ENCODE measurements at places on chromosomes 11 and 22.

DNA sequence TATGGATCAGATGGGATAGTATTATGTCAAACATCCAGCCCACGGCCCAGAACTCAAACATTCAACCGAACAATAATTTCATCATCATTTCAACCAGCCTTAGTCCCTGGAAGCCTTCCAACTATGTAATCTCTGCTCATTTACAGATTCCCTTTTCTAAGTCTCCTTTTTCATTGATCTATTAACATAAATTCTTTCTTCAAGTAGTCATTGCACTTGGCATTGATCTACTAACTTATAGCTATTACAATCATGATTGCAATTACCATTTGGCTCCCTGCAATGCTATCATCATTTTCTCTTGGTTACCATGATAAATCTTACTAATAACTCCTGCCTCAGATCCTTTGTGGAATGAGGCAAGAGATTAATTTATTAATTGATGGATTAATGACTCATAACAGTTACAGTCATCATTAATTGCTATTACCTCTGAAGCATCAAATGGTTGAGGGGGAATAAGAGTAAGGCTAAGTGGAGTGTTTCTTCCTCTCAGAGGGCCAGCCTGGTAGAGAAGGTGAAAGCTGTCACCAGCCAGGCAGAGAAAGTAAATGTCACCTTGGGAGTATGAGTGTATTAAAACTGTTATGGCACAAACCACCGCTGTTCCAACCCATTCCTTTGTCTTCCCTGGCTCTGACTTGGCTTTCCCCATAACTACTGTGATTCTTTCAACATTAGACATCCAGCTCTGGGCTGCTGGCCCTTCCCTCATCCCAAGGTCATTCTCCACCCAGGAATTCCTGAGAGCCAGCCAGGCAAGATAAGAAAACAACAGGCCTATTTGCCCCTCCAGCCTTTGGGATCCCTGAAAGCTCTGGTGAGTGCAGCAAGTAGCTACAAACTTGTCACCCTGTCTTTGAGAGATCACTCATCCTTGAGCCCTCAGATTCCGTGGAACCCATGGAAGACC lies 174.7 kb downstream of the RRAS2 start:
- DNase-seq = no peak

DNA sequence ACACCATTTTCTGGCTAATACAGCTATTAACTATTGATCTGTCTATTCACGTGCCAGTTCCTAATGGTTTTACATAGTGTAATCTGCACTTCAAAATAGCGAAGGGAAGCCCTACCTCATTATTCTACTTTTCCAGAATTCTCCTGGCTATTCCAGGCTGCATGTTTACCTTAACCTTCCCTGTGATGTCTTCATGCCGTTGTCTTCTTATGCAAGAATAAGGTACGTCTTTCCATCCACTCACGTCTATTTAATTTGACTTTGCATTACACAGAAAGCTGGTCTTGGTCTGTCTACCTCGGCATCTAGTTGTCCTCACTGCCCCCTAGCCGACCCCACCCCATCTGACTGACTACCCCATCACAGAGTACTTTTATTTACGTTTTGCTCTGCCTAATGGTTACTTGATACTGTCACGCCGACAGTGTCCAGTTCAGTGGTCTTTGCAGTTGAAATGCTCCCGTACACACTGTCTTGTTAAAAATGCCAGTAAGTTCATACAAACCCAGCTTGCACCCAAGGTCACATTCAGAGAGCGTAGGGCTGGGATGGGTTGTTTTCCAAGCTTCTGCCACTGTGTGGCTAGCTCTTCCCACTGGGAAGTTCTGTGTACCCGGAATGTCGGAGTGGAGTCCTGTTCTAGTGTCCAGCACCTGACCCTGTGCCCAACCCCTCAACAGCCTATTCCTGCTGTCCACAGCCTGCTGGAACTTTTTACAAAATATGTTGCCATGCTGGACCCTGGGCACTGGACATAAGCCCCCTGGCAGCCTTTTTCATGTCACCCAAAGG lies 15.0 kb downstream of the NEAT1 start:
- no peak for DNase-seq

- no peak for DNase-seq
These were observed 32.1 kb upstream of the TENM4 start for GRCh38 chr11:79472819-79473529.

- DNase-seq = no peak
These were observed 193.1 kb upstream of the PITPNB start for GRCh38 chr22:28112190-28112544.

- no peak for DNase-seq
These were observed 1.1 kb downstream of the EWSR1 start for GRCh38 chr22:29269230-29269604.

DNA sequence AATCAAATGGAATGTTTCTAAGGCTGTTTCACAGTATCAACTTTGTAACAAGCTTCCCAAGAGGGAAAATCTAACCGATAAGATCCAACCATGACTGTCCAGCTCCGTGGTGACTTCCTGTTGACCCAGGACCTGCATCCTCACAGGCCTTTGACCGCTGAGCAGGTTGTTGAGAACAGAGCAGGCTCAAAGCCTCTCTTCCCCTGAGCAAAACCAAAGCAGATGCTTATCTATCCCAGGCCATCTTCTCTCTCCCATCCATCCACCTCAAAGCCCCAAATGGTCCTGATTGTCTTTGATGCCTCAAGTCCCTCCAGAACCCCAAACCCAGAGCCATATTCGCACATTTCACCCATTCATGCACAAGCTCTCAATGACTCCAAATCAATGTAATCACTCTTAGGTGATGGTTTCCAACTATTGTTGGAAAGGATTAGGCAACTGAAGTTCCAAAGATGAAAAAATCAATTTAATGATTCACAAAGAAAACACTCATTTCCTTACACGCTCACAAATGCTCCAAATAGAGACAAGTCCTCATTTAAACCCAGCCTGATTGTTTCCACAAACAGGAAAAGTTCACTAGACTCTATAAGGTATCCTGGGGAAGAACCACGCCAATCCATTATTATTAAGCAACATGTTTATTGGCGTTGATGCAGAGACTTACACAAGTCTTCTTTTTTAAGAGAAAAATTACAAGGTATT lies 48.7 kb downstream of the C11orf58 start:
- no peak for DNase-seq

DNA sequence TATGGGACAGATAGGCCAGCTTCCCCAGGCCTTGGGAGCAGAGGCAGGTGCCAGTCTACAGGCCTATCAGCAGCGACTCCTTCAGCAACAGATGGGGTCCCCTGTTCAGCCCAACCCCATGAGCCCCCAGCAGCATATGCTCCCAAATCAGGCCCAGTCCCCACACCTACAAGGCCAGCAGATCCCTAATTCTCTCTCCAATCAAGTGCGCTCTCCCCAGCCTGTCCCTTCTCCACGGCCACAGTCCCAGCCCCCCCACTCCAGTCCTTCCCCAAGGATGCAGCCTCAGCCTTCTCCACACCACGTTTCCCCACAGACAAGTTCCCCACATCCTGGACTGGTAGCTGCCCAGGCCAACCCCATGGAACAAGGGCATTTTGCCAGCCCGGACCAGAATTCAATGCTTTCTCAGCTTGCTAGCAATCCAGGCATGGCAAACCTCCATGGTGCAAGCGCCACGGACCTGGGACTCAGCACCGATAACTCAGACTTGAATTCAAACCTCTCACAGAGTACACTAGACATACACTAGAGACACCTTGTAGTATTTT lies 26.6 kb upstream of the L3MBTL2 start:
- no peak for DNase-seq

- no peak for DNase-seq
These were observed 65.5 kb upstream of the CHORDC1 start for GRCh38 chr11:90288212-90288821.

DNA sequence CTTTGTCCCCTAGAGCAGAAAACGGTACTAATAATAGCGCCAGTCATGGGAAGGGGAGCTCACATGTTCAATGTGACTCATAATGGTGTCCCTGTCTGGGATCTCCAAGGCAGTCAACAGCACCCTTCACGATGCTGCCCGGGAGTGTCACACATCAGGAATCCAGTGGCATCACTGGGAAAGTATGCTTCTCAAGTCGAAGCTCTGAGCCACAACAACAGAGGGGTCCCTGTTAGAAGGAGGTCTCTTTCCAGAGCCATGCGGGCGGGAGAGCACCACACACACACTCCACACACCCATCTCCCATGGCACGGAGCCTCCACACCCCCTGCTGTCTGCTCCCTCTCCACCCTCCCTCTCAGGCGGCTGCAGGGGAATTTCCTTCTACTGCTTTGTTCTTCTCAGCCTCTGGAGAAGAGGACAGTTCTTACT lies 119.7 kb downstream of the ETS1 start:
- DNase-seq = no peak

GRCh38 chr11:17529844-17530185 lies 14.4 kb downstream of the USH1C start:
- DNase-seq = no peak

- no peak for DNase-seq
These were observed 87.9 kb upstream of the PLET1 start for GRCh38 chr11:112348480-112349029.

- no peak for DNase-seq
These were observed 19.7 kb downstream of the EPS8L2 start for GRCh38 chr11:725624-726202.

GRCh38 chr11:65968600-65969482 lies 7.3 kb downstream of the SART1 start:
- DNase-seq = no peak

DNA sequence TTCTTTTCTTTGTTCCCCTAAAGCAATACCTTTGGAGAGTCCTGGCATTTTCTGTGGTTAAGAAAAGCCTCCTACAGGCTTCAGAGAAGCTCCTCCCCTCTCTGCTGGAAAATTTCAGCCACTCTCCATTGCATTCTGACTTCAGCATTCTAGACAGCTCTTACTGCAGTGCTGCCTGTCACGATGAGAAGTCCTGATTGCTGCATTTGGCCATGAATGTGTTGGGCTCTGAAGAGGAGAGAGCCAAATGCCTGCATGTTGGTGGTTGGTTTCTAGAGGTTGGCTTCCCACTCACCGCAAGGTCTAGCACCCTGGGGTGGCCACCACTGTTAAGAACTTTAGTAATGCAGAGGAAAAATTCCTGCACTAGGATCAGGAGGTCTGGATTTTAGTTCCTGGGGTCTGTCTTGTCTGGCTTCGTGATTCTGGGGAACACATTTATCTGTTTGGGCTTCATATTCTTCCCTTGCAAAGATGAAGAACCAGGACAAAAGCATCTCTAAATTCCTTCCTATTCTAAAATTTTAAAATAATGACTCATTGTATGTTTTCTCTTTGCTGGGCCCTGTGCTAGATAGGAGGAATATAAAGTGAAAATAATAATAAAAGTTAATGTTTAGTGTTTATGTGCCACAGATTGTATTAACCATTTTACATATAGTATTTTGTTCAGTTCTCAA lies 38.1 kb downstream of the COA4 start:
- DNase-seq = no peak

- DNase-seq = no peak
These were observed 429.5 kb downstream of the TBC1D22A start for GRCh38 chr22:47191671-47192650.

GRCh38 chr22:26907366-26907765 lies 250.0 kb downstream of the MIAT start:
- DNase-seq = no peak

DNA sequence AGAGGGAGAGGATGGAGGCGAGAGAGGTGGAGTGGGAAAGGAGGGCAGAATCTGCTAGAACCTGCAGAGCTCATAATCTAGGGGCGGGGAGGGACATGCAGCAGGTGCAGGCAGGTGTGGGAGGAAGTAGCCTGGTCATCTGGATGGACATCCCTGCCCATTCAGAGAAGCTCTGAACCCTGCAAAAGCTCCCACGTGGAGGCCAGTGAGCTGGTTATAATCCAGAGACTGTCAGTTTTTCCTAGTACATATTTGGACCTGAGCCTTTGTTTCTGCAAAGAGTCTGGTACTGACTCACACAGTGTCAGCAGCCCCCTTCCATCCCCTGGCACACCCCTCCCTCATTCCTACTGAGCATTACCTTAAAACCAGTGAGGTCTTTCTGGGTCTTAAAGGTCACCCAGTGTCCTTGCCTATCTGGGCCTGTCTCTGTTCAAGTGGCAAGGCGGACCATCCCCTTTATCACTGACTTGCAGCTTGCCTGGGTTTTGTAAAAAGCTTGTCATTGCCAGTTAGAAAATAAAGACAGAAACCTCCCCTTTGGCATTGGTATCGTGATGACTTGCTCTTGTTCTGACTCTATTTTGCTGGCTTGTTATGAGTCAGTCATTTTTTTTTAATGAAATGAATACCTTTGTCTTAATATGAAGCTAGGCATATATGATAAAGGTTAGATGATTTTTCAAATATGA lies 26.1 kb downstream of the PTPRJ start:
- peak; percentile 87 for DNase-seq

DNA sequence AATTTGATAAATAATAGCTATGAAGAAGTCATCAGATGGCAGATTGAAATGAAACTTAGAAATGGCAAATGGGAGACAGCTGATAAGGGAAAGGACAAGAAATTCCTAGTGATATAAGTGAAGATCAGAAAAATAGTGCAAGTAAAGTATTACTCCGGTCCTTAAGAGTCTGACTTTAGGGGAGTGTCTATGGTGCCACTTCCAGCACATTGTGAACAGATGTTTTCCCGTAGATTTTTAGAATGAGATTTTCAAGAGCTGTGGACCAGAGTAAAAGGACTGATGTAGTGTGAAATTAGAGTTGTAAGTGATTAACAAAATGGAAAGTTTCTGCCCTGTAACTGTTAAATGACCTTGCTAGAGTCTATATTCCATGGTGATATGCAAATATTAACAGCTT lies 974.8 kb upstream of the TENM4 start:
- no peak for DNase-seq

GRCh38 chr22:46183733-46184132 lies 33.4 kb downstream of the PPARA start:
- DNase-seq = no peak

DNA sequence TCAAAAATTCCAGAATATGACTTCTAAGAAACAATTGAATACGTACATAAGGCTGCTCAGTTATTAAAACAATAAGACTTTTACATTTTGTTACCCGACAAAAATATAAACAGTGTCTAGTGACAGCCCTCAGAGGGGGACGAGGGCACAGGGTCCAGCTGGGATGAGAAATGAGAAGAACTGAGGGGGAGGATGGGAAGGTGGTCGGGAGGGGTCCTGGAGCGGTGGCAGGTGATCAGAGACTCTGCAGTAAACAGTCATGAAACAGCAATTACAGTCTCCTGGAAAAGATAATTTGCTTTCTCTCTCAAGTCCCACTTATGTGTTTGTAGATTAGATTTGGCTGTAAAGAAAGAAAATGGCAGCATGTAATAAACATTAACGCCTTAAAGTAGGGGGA lies 56.0 kb downstream of the PACSIN2 start:
- DNase-seq = no peak

GRCh38 chr22:42076764-42077485 lies 2.6 kb upstream of the SMDT1 start:
- DNase-seq = no peak

DNA sequence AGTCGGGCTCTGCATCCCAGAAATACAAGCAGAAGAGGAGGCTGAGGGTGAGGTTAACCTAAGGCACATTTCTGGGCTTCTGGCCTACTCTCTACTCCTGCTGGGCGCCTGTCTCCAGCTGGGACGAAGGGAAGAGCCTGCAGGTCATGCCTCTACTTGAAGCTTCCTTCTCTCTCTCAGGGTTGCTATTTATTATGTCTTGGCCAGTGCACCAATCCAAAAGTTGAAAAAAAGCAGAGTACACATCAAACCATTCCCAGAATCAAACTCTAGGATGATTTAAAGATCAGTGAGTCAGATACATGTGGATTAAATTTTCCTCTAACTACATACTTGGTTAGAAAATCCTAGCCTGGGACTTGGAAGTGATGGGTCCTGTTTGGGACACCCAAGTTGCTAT lies 60.2 kb upstream of the CDON start:
- no peak for DNase-seq

GRCh38 chr11:72300268-72300667 lies 56.3 kb upstream of the PHOX2A start:
- no peak for DNase-seq

GRCh38 chr11:22928207-22928917 lies 68.1 kb upstream of the CCDC179 start:
- no peak for DNase-seq

All from GM06990 (cell line).